H7 (cell line): ENCODE measurements at places on chromosomes 3 and 15.
A peak's percentile ranks its signal among the peaks of the same experiment; 100 is the strongest.

DNA sequence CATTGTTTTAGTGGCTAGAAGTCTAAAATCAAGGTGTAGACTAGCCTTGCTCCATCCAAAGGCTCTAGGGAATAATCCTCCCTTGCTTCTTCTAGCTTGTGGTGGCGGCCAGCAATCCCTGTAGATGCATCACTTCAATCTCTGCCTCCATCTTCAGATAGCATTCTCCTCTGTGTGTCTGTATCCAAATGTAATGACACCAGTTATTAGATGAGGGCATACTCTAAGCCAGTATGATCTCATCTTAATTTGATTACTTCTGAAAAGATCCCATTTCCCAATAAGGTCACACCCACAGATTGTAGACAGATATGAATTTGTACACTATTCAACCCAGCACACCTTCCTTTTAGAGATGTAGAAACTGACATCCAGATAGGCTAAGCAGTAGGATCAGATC lies 334.5 kb upstream of the KCNMB2 start:
- DNase-seq: no peak

DNA sequence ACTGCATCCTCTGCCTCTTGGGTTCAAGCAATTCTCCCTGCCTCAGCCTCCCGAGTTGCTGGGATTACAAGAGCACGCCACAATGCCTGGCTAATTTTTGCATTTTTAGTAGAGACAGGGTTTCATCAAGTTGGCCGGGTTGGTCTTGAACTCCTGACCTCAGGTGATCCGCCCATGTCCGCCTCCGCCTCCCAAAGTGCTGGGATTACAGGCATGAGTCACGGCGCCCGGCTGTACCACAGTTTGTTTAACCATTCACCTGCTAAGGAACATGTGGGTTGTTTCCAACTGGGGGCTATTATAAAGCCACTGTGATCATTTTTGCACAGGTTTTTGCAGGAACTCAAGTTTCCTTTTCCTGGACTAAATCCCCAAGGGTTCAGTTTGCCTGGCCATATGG lies 123.2 kb upstream of the RAP2B start:
- no peak for DNase-seq

GRCh38 chr15:35170207-35170606 lies 85.1 kb upstream of the NANOGP8 start:
- no peak for DNase-seq

DNA sequence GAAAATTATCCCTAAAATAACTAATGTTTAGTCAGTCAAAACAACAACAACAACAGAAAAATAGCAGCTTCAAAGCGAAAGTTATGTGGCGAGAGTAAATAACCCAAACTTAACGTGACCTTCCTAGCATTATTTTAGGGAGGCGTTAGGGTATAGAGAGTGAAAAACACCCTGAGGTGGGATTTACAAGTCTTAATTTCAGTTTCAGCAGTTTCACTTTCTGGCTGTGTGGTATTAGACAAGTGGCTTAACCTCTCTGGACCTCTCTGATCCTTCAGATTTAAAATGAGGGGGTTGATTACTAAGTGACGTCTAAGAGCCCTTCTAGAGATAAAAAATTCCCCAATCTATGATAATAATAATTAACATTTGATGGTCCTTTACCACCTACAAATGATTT lies 291.2 kb downstream of the ZBTB20 start:
- DNase-seq: no peak

GRCh38 chr3:34248352-34248751 lies 449.9 kb downstream of the PDCD6IP start:
- no peak for DNase-seq

DNA sequence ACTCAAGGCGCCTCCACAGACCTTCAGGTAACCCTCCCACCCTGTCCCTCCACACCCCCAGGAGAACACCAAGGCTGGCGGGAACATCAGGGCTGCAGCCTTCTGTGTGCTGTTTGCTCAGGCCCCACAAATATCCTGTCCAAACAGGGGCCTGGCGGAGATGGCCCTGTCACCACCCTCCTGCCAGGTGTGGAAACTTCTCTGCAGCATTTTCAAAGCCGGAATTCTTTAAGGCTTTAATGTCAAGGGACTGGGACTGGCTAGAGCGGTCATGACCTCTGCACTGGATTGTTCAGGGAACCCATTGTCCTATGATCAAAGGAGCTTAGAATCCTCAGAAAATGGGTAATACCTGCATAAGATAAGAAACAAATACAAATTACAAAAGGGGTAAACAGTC lies 46.6 kb downstream of the FBLN2 start:
- peak; percentile 35 for DNase-seq

GRCh38 chr3:95172164-95172943 lies 1109.5 kb downstream of the NSUN3 start:
- DNase-seq: no peak

DNA sequence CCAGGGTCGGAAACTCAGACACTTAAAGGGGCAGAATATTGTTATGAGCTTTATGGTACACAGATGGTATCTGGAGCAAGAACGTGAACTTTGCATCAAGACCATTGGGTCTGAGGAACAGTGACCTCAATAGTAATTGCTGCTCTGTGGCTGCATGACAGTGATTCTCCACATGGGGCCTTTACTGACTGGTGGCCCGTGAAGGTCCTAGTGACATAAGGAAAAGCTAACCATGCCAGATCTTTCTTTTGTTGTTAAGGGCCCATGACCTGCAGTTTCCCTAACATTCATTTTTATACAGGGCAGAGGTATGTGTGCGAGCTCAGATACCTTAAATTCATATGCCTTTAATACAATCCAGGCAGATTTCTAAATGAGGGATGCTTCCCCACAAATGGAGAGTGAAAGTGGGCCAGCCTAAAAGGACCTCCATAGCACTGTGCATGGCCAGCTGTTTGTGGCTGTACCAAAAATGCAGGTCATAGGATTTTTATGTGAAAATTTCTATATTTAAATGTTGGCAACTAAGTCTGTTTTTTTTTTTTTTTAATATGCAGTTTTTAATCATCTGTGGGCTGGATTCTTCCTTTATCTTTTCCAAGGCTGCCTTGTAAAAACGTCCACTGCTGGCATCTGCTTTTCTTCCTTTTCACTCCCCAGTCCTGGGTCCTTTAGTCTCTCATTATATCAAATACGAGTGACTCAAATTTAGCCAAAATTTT lies 188.0 kb upstream of the IL12A start:
- no peak for DNase-seq

DNA sequence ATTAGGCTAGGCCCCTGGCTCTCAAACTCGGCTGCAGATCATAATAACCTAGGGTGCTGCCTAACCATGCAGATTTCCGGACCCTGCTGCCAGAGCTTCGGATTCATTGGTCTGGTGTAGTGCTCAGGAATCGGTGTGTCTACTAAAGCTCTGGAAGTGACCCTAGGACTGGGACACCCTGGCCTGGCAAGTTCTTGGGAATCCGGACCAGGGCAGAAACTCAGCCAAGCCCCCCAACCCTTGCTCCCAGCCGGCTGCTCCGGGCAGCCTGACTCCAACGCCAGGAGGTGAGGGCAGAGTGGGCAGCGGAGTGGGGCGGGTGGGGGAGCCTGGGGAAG lies 23.0 kb downstream of the IGDCC3 start:
- DNase-seq: no peak

GRCh38 chr15:100008258-100008657 lies 275.0 kb upstream of the LYSMD4 start:
- DNase-seq: no peak

DNA sequence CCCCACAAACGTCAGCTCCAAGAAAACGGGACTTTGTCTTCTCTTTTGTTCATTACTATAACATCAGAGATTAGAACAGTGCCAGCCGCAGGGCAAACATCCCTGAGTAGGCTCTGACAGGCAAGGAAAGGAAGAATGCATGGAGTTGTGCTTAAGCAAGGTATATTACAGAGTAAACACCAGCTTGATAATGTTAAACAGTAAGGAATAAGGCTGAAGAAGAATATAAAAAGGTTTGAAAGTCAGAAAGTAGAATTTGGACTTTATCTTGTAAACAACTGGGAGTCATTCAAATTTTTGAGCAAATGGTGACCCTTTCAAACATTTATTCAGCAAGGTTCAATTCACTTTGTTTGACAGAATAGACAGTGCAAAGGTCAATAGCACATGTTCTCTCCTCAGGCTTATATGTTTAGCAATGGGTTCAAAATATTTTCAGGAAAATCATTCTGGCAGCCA lies 11.0 kb downstream of the GABPB1 start:
- DNase-seq: no peak

- no peak for DNase-seq
These were observed 31.3 kb downstream of the ASB7 start for GRCh38 chr15:100633763-100634075.

- no peak for DNase-seq
These were observed 788 bp downstream of the FOXB1 start for GRCh38 chr15:60004846-60005351.

GRCh38 chr15:48631176-48631770 lies 14.2 kb downstream of the FBN1 start:
- DNase-seq: no peak

GRCh38 chr15:90553248-90553745 lies 23.6 kb downstream of the CRTC3 start:
- no peak for DNase-seq

DNA sequence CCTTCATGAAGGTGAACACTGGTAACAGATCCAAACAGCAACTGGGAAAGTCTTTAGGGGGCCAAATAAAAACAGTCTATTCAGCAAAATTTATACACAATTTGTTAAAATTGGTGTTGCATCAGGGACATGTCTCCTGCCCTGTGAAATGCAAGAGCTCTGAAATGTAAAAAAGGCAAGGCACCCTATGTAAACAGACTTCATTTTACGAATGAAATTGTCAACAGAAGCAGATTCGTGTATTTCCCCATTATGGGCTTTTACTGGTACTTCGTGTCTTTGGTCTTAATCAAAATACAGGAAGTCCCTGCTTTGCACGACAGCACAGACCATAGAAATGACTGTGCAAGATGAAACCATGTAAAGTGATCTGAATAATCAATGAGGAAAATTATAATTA lies 127.3 kb upstream of the THBS1 start:
- DNase-seq: no peak

DNA sequence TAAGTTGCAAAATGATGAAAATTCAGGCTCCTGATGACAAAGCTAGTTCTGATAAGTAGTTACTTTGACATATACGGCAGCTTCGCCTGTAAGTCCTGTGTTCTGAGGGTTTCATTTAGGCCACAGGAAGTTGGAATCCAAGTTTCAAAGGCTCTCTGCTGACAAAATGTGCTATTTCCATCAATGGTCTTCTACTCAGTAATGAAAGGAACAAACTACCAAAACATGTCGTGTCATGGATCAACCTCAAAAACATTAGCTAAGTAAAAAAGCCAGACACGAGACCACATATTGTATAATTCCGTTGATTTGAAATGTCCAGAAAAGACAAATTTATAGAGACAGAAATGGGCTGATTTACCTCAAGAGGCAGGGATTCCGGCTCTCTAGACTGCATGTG lies 22.5 kb downstream of the NGRN start:
- DNase-seq: no peak

DNA sequence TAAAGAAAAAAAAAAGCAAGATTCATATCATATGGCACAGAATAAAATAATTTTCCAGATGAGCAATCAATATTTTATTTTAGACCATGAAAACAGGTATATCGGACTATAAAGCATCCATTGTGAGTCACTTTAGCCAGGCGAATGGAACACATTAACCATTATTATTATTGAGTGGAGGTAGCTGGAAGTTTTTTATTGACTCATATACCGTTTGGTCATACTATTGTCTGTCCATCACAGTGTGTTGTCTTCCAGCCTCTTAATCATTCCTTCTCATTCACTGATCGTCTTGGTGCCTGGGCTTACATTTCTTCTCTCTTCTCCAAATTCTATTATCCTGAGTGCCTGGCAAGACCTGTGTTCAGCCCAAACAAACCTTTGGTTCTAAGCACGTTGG lies 634.8 kb downstream of the MECOM start:
- DNase-seq: no peak

GRCh38 chr3:85516146-85516545 lies 557.4 kb downstream of the CADM2 start:
- DNase-seq: no peak

- DNase-seq: no peak
These were observed 3.0 kb upstream of the KLHL6 start for GRCh38 chr3:183558495-183558894.

DNA sequence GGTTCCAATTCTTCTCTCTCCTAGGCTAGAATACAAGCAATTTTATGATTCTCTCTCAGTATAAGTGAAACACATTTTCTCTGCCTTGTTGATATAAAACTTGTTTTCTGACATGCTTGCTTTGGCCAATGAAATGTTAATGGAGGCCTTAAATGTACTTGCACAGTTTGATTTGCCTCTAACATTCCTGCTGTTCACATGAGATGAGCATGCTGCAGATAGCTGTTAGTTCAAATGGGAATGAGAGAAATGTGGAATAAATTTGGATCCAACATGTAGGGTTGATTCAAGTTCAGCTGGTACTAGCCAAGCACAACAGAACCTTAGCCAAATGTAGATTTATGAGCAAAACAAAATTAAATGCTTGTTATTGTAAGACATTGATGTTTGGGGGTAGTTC lies 32.6 kb upstream of the FHIT start:
- no peak for DNase-seq

DNA sequence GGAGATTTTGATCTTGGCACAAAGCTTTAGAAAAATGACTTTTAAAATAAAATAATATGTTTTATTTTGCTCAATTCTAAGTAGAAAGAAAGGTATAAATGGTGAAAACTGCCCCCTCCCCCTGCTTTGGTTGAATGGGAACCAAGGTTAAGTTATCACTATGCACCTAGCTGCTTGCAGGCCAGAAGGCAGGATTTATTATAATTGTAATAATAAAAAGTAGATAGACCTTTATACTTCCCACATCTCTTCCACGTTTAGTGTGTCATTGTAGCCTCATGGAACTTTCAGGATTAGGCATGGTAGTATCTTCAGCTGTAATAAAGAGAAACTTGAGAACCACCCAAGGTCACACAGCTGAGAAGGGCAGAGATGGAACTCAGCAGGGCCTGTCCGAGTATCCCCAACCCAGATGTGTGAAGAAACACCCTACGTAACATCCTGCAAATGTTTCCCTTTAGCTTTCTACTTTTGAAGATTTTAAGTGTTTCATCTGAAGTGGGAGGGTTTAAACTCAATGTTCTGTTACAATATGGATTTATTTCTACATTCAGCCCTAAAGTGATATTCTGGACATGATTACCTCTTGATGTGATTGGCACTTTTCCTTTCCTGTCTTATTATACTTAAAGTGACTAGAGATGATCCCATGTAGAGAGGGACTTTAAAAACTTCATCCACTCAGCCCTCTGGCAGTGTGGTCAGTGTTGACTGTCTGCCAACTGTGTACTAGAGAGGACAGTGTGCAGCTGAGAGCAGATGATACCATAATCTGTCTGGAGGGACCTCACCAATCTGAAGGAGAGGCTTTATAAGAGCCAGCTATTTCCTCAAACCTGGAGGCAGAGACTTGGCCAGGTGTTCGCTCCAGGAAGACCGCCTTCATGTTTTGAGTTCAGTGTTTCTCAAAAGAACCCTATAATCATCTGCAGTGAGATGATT lies 282.5 kb upstream of the TRIM42 start:
- no peak for DNase-seq

DNA sequence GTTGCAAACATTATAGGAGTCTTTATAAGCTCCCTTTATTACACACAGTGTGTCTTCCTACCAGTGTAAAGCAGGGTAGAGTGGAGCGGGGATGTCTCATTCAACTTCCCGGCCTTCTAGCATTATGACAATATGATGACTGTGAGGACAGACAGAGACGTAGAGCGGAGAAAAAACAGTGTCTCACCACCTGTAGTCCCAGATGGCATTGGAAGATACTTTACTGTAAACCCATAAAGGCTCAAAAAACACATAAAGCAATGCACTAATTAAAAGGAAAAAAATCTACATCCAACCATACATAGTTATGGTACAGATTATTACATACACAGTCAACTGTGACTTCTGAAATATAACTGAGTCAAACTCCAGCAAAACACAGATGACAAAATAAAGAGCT lies 383.7 kb downstream of the MAGI1 start:
- no peak for DNase-seq
